ENCODE measurements at places on chromosomes 12 and 14.

DNA sequence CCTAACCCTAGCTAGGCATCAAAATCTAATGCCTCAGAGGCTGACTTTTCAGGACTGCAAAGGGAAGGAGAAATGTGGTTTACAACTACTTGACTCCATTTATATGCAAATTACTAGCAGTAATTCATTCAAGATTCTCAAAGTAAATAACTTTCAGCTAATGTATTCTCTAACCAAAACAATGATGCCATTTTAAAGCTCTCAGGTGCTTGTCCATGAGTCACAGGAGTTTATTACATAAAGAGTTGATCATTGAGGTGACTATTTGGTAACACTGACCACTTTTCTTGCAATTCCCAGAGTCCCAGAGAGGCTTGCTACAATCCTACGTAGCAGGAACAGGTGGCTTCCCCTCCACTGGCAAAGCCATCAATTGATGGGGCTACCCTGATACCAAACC is 109.0 kb upstream of the SLC35F4 start:
- no peak for DNase-seq

DNA sequence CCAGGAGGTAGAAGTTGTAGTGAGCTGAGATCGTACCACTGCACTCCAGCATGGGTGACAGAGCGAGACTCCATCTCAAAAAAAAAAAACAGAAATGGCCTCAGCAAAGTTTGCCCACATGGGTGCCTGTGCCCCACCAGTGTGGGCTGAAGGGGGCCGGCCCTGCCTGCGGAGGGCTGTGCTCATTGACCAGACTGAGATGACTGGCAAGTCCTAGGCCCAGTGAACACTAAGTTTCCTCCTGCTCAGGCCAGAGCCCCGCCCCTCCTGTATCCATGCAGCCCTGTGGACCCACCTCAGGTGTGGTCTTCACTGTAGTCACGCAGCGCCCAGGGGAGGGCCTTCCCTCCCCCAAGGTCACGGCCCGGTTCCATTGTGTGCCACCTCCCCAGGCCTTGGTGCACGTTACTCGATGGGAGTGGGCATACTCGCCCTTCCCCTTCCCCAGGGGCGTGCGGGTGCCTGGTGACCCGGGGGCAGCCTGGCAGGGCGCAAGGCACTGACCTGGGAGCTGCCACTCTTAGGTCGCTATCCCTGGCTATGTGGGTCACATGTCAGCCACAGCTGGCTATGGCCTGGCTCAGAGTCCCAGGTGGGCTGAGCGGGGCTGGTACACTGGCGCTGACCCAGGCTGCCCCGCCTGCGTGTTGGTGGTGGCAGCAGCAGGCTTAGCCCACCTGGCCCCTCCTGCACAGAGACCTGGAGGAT is 16.1 kb downstream of the INF2 start:
- no peak for DNase-seq

DNA sequence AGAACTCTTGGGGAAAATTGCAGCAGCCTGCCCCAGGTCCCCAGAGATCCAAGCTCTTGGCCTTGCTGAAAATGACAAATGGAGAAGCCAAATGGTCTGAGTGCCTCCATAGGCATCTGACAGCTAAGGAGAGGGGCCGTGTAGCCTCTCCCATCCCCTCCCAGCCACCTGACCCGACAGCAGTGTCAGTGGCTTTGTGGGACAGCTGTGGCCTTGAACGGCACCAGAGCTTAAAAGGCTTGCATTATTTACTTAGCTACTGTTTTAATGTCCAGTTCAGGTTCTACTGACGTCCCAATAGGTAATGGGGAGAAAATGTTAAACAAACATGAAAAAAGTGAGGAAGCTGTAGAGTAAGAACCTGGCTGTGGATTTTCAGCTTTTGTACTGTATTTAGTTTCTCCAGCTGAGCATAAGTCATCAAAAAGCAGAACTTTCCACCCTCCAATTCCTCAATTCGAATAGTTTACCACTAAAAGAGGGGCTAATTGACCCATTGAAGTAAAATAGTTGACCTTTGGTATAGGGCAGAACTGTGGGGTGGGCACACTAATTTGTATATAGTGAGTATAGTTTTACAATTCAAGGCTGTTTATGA is 50.0 kb downstream of the FOS start:
- no peak for DNase-seq

GRCh38 chr12:1424674-1425395 is 169.5 kb downstream of the FBXL14 start:
- DNase-seq, result no peak

DNA sequence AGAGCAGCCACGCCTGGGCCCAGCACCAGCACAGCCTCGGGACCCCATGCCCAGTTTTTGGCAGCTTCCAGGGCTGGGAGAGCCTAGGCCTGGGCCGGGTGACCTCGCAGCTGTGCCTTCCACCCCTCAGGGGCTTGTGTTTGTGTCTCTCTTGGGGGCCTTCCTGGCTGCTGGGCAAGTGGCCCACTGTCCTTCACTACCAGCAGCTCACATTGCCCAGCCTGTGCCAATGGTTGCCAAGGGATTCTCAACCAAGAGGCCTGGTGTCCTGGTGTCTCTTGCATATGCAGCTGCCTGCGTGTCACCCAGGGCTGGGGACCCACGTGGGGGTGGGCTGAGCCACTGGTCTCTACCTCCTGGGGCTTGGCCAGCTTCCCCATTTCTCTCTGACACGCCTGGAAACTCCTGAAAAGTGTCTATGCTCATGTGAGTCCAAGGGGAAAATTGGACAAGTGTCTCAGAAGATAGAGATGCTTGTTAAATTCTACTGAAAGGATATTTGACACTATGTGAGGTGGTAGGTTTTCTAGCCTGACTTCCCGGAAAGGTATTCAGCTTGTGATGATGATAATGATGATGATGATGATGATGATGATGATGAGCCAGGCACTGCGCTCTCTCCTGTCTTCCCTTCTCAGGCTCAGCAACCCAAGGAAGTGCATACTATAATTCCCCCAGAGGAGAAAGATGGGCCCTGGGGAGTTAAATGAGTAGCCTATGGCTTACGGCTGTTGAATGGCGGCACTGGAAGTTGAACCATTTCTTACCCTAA is 48.8 kb upstream of the ESRRB start:
- DNase-seq, result no peak

- no peak for DNase-seq
Observed at GRCh38 chr12:80576641-80577418, 130.6 kb upstream of the MYF6 start.

DNA sequence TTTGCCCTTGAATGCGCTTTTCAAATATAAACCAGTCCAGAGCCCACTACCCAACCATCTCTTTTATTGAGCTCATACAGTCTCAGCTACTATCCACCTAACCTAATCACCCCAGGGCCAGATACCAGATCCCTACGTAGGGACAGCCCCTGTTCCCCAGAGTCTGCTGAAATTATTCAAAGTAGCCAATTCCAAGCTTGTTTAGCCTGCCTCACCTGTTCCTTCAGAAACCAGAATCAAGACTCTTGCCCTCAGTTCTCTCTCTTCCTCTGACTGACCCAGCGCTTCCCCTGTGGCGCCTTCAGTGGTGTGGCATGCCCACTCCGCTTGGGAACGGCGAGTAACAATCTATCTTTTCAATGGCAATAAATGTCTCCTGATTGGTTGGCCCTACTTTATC is 18.8 kb downstream of the BMAL2 start:
- no peak for DNase-seq

DNA sequence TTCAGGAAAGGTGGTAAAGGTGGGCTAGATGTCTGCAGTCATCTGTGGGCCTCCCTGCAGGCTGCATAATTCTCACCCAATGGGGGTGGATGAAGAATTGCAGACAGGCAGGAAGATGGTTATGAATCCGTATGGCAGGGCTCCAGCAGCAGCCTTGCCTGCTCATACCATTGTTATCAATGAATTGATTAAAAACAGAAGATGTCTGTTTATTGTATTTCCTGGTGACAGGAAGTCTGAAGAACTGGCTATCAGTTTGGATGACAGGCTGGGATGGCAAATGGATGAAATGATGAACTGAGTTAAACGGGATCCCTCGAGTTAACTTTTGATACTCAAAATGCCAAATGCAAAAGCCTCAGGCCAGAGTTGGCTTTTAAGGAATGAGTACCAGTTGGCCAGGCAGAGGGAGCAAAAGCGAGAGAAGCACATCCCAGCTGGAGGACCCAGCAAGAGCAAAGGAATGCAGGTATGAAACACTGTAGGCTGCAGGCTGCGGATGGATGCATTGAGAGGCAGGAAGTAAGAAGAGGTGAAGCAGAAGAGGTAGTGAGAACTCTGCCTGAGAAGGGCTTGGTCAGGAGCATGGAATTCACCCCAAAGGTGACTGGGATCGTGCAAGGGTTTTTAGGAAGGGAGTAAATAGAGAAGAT is 550.0 kb upstream of the TBX3 start:
- no peak for DNase-seq

DNA sequence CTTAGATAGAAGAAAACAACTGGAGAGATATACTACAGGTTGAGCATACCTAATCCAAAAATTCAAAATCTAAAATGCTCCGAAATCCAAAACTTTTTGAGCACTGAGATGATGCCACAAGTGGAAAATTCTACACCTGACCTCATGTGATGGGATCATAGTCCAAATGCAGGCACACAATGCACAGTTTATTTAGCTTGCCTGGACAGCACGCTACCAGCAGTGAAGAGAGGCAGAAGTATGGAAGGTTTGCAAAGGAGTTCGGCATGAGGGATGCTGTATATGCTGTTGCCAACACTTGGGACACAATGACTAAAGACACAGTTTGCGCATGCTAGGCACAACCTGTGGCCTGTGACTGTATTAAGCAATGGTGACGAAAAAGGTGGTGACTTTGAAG is 58.1 kb upstream of the CAND1 start:
- DNase-seq, result no peak

- DNase-seq, result no peak
Observed at GRCh38 chr12:24020397-24021163, 71.1 kb upstream of the SOX5 start.

DNA sequence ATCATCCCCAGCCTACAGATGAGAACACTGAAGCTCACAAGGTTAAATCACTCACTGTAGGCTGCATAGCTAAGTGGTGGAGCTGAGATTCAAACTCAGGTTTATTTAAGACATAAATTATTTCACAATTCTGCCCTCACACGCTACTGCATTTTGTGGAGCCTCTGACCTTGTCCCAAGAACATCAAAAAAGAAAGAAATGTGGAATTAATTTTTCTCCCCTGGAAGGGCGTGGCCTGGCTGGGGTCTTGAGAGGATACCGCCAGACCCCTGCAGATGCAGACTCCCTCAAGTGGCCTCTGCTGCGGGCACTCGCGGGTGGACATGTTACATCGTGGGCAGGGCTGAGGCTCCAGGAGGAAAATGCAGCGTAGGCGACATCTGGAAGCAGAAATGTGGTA is 40.6 kb downstream of the LTBP2 start:
- DNase-seq, result no peak

- DNase-seq, result peak; percentile 66
Observed at GRCh38 chr14:67241411-67242167, at the start of gene PALS1. TSS of gene PALS1 (plus strand) at chr14:67241435. CDS start at chr14:67279171, 37,736 bp downstream.

DNA sequence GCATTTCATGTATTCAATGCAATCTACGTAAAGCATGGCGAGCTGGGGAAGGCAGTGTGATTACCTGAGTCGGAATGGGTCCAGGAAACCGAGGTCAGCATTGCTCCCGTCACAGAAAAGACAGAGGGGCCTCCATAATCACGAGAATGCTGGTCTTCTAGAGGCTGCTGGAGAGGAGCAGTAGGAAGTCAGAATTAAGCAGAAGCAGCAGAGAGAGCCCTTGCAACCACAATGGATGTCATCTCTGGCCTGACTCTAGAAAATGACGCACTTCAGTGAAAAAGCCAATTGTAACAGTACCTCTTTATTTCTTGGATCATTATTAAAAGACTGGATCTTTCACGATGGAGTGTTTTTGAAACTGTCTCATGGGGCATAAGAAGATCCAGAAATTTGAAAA is 69.5 kb upstream of the FOXN3 start:
- DNase-seq, result no peak

GRCh38 chr12:7723926-7724325 is 12.7 kb downstream of the DPPA3 start:
- no peak for DNase-seq

DNA sequence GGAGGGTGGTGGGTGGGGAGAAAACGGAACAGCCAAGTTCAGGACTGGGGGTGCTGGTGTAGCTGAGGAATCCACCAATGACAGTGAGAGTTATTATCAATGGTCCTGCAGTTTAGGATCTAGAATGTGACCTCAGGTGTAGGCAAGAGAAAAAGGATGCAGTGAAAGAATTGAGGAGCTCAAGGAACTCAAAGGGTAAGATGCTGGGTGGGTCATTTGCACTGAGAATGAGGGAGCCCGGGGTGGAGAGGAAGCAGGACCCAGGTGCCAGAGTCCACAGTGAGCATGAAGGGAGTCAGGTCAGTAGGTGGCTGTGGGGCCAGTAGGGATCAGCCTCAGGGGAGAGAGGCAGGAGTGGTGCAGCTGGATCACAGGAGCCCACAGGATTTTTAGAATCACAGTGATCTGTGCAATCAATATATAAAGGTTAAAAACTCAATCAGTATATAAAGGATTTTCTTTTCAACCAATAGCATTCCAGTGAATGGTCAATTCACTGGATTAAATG is 3.2 kb upstream of the KRT7 start:
- DNase-seq, result no peak

GRCh38 chr14:27587103-27587502 is 989.3 kb upstream of the NOVA1 start:
- peak; percentile 4 for DNase-seq

- no peak for DNase-seq
Observed at GRCh38 chr14:39342768-39343167, 89.5 kb downstream of the FBXO33 start.

DNA sequence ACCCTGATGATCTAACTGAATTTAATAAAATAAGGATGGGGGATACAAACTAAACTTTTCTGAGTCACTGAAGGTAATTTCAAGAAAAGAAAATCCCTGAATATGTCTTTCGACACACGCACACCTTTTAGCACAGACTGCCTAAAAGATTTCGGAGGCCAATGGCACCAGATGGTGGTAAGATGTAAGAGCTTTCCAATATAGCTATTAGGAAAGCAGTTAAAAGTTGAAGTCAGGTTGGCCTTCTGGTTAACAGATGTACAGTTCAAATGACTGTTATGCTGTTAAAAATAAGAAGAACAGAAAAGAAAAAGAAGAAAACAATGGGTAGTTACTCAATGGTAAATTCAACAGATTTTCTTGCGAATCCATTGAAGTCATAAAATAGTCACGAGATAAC is 80.7 kb upstream of the KRR1 start:
- no peak for DNase-seq

GRCh38 chr12:27220055-27220987 is 23.8 kb upstream of the STK38L start:
- peak; percentile 24 for DNase-seq

GRCh38 chr12:49334226-49334625 is 2.8 kb downstream of the C1QL4 start:
- no peak for DNase-seq

- no peak for DNase-seq
Observed at GRCh38 chr14:76770521-76771436, 9.5 kb downstream of the VASH1 start.

DNA sequence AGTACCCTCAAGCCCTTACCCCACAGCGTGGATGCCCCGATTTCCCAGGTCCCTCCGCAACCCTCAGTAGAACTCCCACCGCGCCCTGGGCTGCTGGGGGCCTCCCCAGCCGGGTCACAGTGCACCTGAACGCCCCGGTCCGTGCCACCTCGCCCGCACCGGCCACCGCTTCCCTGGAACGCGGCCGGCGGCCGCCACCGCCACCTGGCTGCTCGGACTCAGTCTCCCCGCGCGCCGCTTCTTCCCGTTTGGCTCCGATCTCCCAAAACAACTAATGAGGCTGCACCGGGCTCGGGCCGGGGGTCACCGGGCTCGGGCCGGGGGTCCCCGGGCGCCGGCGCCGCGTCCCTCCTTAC is 1.0 kb downstream of the ITPK1 start:
- no peak for DNase-seq

Data from OCI-M1 (cell line).